ENCODE measurements at places on chromosomes 16 and 17.

- no peak for DNase-seq
These were observed 25.4 kb downstream of the METRNL start for GRCh38 chr17:83104577-83105505.

- DNase-seq, result no peak
These were observed 2.3 kb downstream of the NUDT16L1 start for GRCh38 chr16:4695473-4696171.

GRCh38 chr17:36086791-36087190 is 3.2 kb downstream of the CCL3 start:
- DNase-seq, result no peak

GRCh38 chr17:58831780-58832179 is 76.1 kb downstream of the PPM1E start:
- no peak for DNase-seq

DNA sequence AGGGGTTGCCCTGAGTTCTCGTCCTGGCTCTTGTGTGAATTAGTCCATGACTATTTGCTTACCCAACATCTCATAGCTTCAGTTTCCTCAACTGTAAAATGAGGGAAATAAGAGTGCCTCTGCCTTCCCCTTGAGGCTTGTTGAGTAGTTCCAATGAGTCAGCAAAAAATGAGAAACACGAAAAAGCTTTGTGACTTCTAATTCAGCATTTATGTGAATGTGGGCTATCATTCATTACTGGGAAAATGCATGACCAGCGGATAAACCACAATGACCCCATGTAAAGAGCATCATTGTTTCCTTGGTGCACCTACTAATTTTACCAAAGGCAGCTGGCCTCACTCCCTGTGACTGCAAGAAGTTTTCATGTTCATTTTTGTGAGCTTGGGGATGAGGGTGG is 374.6 kb upstream of the HSBP1 start:
- no peak for DNase-seq

- peak; percentile 25 for DNase-seq
These were observed 10.8 kb upstream of the SLC46A1 start for GRCh38 chr17:28416703-28417311.

Data from activated CD4-positive, alpha-beta T cell treated with anti-CD3 and anti-CD28 coated beads for 1 hour (primary cell).